ENCODE measurements at places on chromosomes 12 and 14.

DNA sequence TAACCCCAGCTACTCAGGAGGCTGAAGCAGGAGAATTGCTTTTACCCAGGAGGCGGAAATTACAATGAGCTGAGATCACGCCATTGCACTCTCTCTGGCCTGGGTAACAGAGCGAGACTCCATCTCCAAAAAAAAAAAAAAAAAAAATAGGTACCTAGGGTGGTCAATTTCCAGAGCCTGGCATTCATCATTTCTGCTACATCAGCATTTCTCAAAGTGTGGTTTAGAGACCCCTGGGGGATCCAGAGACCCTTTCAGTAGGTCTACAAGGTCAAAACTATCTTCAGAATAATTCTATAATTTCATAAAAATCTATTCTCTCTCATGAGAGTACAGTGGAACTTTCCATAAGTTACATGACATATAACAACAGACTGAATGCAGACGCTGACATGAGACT, 19.9 kb downstream of the CERS5 start:
- DNase-seq: no peak

- DNase-seq: no peak
These were observed 31.6 kb upstream of the AMIGO2 start for GRCh38 chr12:47111392-47111778.

DNA sequence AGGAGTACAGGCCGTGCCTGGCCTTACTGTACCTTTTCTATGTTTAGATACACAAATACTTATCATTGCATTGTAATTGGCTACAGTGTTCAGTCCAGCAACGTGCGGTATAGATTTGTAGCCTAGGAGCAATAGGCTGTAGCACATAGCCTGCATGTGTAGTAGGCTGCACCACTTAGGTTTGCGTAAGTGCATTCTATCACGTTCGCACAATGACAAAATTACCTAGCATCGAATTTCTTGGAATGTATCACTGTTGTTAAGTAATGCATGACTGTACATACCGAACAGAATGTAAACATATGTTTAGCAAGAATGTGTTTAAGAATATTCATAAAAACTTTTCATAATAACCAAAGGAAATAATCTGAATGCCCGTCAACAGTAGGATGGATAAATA, 31.9 kb downstream of the VRTN start:
- no peak for DNase-seq

GRCh38 chr14:101734246-101734847, 27.2 kb upstream of the PPP2R5C start:
- DNase-seq: no peak

GRCh38 chr14:24135584-24135833, 485 bp upstream of the PSME1 start:
- DNase-seq: no peak

DNA sequence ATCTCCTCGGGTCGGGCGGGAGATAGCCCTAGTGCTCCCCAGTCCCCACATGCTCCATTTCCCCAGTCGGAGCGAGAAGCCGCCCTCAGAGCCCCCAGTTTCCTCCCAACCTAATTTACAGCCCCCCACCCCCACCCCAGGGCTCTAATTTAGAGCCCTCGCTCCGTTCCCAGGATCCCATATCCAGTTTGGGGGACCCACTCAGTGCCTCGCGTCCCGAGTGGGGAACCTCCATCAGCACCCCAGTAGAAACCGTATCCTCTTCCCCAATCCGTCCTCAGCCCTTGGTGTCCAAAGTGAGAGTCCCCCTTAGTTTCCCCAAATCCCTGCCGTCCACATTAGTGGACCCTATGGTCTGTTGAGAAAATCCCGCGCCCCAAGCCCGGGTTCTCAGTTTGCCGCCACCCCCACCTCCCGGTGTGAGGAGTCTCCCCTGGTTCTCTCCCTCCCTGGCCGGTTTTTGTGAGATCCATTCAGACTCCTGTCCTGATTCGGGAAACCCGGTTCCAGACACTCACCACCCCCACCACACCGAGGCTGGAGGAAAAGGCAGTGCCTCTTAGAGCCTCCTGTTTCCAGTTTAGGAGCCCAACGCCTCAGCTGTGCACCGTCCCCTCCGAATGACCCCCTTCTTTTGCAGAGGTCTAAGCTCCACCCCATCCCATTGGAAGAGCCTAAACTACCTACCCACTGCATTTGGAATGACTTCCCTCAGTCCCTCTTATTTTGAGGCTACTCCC, 809 bp upstream of the MSI1 start:
- no peak for DNase-seq

GRCh38 chr12:70277973-70278372, 34.7 kb downstream of the CNOT2 start:
- DNase-seq: no peak

GRCh38 chr12:104342635-104343249, 39.2 kb downstream of the EID3 start:
- DNase-seq: no peak

GRCh38 chr12:1695886-1696670, 5.2 kb downstream of the ADIPOR2 start:
- no peak for DNase-seq

DNA sequence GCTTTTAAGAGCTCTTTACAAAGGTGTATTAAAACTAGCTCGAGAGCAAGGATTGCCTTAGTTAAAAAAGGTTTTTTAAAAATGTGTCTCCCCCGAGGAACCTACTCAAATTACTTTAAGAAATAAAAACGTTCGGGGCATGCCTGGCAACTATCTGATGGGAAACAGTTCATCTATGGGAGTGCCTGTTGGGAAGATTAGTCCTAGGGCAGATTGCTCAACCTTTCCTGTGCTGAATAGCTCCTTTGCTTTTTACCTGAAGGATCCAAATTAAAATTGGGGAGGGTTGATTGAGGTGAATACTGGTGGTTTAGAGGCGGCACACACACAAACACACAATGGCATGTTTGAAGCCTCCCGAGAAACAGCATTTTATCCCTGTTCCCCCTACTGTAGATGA, 541.4 kb upstream of the ATP2B1 start:
- no peak for DNase-seq

- no peak for DNase-seq
These were observed 1.0 kb downstream of the SMARCD1 start for GRCh38 chr12:50086148-50086547.

- DNase-seq: no peak
These were observed 3.4 kb upstream of the TRAFD1 start for GRCh38 chr12:112121780-112122565.

DNA sequence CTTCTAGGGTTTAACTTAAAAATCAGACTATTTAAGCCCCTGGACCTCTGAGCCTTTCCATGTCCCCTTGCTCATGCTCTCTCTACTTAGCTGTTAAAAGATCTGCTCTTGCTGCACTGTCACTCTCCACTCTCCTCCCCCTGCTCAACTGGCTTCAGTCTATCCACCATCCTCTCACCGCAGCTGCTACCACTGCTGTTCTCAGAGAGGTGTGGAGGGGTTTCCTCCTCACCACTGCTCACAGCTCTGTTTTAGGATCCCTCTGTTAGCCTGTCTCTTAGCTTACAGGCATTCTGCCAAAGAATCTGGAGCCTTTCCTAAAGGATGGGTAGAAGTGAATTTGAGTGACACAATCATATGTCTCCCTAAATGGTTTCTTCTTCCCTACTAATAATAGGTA, 43.7 kb upstream of the ATP2B1 start:
- no peak for DNase-seq

DNA sequence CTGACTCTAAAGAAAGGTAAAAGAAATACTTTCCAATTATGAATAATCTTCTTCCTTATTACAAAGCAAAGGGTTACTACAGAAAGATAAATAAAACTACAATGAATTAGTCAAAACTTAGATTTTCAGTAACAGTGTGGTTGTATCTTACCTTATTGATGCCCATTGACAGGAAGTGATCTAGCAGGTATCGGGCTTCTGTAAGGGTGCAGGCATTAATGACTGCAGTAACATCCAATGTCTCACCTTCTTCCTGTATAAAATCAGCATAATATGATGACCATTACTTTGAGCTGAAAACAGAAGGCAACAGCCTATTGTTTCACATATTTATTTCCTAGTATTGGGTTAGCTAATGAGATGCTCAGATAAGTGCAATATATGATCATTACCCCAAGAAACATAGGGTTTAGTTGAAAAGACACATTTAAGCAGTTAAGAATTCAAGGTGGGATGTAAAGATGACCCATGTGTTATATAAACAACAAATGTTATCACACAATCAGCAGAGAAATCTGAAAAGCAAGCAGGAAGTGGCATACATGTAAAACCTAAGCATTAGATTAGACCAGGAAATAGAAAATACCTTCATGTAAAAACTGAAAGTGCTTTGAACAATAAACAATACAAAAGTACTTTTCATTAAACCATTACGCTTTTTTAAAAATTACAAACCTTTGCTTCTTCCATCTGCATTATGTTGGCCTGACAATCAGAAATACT, 111.2 kb downstream of the KIF21A start:
- no peak for DNase-seq

DNA sequence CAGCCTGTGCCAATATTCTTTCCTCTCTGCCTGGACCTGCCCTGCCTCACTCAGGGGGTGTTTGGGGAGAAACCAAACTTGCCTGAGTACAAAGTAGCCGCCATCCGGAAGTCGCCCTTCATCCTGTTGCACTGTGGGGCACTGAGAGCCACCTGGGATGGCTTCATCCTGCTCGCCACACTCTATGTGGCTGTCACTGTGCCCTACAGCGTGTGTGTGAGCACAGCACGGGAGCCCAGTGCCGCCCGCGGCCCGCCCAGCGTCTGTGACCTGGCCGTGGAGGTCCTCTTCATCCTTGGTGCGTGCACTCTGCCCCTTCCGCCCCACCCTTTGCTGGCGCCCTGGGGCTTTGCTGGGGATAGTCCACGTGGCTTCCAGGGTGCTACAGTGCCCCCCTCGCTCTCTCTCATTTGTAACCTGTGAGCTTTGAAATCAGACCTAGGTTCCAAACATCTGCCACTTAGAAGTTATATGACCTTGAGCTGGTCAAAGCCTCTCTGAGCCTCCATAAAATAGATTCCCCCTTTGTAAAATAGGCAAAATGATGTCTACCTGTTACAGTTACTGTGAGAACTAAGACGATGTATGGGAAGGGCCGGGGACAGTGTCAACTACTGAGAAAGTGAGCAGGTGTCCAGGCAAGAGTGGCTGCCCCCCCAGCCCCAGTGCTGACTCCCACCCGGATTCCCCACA, 4.5 kb downstream of the KCNH3 start:
- DNase-seq: no peak

DNA sequence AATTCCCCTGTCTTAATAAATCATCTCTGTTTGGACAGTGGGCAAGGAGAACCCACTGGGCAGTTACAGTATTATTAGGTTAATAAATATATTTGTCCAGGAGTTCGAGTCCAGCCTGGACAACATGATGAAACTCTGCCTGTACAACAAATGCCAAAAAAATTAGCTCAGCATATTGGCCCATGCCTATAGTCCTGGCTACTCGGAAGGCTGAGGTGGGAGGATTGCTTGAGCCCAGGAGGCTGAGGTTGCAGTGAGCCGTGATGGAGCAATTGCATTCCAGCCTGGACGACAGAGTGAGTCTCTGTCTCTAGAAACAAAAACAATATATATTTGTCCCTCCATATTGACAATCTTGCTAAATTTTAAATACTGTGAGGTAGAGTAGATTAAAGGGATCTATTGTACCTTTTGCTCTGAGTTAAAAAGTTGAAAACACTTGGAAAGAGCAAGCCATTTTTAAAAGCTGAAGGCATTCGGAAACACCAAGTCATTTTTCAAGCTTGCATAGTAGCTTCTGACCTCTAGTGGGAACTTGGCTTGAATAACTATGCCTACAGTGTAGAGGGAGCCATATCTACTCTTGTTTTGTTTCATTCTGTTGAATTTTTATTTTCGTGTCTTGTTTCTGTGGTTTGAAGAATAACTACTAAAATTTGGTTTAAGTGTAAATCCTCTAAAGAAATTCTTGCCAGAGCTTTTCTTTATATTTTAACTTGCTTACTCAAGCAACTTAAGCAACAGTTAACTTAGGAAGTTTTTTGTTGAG, 14.6 kb upstream of the EEA1 start:
- DNase-seq: no peak

DNA sequence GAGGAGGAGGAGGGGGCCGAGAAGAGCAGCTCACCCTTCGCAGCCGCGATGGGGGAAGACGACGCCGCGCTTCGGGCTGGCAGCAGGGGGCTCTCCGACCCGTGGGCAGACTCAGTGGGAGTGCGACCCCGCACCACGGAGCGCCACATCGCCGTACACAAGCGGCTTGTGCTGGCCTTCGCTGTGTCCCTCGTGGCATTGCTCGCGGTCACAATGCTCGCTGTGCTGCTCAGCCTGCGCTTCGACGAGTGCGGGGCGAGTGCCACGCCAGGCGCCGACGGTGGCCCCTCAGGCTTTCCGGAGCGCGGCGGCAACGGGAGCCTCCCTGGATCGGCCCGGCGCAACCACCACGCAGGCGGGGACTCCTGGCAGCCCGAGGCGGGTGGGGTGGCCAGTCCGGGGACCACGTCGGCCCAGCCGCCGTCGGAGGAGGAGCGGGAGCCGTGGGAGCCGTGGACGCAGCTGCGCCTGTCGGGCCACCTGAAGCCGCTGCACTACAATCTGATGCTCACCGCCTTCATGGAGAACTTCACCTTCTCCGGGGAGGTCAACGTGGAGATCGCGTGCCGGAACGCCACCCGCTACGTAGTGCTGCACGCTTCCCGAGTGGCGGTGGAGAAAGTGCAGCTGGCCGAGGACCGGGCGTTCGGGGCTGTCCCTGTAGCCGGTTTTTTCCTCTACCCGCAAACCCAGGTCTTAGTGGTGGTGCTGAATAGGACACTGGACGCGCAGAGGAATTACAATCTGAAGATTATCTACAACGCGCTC, 745 bp downstream of the TRHDE start:
- DNase-seq: no peak

DNA sequence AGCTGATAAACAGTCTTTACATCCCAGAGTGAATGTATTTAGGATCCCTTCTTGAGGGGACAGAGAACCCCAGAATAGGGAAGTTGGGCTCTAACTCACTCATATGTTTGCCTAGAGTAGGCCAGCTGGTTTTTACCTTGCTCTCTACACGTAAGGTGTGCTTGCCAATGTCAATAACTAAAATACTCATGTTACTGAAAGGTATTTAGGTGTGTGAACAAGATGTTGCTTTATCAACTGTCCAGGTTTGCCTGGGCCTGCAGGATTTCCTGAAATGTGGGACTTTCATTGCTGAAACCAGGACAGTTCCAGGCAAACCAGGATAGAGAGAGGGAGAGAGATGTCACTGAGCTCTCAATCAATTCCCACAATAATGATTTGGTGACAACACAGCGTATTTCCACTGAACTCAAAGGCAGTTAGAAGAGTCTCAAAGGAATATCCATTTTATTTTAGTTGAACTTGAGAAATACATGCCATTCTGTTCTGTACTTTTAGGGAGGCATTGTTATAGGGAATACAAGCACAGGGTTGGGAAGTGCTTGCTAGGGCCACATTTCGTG, 171.7 kb downstream of the NRXN3 start:
- DNase-seq: no peak

- DNase-seq: no peak
These were observed 4.7 kb upstream of the MDM1 start for GRCh38 chr12:68336889-68337303.

GRCh38 chr12:82277582-82277981, 80.6 kb downstream of the CCDC59 start:
- no peak for DNase-seq

- no peak for DNase-seq
These were observed 46.2 kb downstream of the GALNT9 start for GRCh38 chr12:132282950-132283771.

All from CD4-positive, alpha-beta T cell treated with Interleukin-15 for 1 hour (primary cell).